Skeletal muscle cell (primary cell): ENCODE measurements at places on chromosomes 11 and 22.
A peak's percentile ranks its signal among the peaks of the same experiment; 100 is the strongest.

DNA sequence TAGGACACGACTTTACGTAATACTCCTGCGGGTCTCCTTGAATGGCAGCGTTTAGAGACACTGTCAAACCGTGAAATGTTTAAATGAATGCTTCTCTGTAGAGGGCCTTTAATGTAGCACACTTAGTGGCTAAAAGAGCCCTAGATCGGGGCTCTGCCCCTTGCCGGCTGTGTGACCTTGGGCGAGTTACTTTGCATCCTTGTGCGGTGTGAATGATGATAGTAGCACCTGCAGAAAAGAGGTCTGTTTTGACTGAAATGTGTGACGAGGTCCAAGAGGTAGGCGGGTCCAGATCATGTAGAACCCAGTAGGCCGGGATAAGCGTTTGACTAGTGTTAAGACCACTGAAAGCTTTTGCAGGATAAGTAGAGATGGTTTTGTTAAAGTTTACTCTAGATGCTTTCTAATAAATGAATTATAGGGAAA lies 866 bp downstream of the MED17 start:
- DNase-seq: no peak

GRCh38 chr11:76284161-76284560 lies 77.9 kb upstream of the WNT11 start:
- DNase-seq: no peak

DNA sequence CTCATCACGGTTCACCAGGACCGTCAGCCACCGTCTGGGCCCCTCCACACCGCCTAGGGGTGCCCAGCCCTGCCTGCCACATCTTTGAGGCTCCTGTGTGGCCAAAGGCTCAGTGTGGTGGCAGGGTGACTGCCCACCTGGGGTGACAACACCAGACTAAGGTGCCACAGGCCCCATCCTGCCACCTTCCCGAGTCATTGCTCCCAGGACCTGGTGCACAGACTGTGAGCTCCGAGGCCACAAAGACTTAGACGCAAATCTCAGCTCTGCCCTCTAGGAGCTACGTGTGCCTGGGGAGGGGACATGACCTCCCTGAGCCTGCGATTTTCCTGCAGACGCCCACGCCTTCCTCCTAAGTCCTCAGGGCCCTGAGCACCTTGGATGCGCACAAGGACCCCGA lies 36.5 kb downstream of the KIAA0930 start:
- no peak for DNase-seq

DNA sequence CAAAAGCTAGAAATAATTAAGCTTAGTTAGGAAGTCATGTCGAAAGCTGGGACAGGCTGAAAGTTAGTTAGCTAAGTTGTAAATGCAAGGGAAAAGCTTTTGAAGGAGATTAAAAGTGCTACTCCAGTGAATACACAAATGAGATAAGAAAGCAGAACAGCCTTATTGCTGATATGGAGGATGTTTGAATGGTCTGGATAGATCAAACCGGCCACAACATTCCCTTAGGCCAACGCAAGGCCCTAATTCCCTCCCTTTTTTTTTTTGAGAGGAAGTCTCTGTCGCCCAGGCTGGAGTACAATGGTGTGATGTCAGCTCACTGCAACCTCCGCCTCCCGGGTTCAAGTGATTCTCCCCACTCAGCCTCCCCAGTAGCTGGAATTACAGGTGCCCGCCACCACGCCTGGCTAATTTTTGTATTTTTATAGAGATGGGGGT lies 23.3 kb upstream of the WEE1 start:
- no peak for DNase-seq

GRCh38 chr11:34333787-34334186 lies 24.0 kb downstream of the ABTB2 start:
- DNase-seq: no peak

DNA sequence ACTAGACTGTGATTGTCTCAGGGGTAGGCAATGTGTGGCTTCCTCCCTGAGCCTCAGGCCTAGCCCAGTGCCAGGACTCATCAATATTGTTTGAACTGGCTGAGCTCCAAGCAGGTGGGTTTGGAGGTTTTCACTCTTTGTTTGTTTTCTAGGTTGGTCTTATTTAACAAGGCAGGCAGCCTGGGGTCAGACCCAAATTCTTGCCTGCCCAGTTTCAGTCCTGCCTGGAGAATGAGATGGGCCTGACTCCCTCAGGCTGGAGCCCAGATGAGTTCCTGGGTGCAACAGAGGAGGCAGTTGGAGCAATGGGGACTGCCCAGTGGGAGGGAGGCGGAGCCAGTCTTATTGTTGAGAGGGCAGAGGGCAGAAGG lies 28.3 kb upstream of the TP53I11 start:
- DNase-seq: no peak

DNA sequence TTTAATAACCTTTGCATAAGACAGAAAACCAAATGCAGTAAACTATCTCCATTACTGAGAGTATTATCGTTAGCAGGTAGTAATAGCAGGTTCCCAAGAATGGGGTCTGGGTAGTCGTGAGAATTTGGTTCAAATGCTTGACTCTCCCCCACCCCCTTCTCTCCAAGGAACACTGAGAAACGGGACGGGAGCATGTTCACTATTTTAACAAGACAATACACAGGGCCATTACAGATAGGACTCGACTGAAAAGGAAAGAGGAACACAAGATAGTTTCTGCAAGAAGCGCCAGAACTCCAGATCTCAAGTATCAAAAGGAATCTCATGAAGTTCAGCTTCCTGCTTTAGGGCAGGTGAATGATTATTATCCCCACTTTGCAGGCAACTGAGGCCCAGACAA lies 27.0 kb downstream of the KMT5B start:
- DNase-seq: no peak

DNA sequence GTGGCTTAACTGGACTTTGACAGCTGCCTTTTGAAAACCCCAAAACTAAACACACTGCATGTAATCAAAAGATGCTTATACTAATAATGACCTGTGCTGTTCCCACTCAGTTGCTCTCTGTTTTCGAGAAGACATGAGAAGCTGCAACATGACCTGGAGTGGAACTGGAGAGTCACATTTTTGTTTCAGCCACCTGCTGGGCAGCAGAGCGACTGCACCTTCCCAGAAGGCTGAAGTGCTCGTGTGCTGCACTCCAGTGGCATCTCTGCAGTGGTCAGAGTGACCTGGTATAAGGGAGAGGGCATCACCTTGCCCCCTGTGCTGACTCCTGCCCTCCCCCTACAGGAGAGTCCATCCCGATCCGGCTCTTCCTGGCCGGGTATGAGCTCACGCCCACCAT lies 8.6 kb downstream of the THYN1 start:
- DNase-seq: no peak

- no peak for DNase-seq
These were observed 8.2 kb downstream of the CBX7 start for GRCh38 chr22:39144101-39144767.

GRCh38 chr11:82059505-82059904 lies 674.2 kb downstream of the FAM181B start:
- DNase-seq: no peak

GRCh38 chr11:1570001-1570453 lies 2.0 kb downstream of the DUSP8 start:
- DNase-seq: no peak

- DNase-seq: no peak
These were observed 87.2 kb upstream of the PITPNB start for GRCh38 chr22:28006271-28006670.

- no peak for DNase-seq
These were observed 24.9 kb upstream of the WNT11 start for GRCh38 chr11:76231121-76231738.

GRCh38 chr22:42368379-42369249 lies 63.6 kb downstream of the NFAM1 start:
- DNase-seq: no peak

DNA sequence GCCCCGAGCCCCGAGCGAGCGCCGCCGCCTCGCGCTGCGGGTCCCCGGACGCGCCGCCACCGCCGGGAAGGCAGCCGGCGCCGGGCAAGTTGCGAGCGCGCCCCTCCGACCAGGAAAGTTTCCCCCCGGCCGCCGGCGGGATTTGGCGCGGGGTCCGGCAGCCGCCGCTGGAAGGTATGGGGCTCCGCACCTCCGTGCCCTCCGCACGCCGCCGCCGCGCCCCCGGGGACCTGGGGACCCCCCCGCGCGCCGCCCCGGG lies 281 bp downstream of the TSPAN18 start:
- DNase-seq: no peak

DNA sequence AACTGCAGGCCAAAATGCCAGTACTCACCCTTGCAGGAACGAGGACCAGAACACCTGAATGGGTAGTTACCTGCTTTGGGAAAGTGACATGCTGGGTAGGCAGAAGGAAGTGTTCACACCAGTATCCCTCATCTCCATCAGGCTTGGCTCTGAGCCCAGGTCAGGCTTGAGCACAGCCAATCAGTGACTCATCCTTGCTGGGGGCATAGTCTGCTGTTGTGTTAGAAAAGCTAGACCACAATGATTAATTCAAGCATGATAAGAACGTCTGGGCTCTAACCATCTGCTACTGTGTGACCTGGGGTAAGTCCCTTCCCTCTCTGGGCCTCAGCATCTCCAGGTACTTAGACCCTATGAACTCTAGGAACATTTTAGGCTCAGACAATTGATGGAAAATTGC lies 450.4 kb downstream of the MIAT start:
- DNase-seq: peak; percentile 82

DNA sequence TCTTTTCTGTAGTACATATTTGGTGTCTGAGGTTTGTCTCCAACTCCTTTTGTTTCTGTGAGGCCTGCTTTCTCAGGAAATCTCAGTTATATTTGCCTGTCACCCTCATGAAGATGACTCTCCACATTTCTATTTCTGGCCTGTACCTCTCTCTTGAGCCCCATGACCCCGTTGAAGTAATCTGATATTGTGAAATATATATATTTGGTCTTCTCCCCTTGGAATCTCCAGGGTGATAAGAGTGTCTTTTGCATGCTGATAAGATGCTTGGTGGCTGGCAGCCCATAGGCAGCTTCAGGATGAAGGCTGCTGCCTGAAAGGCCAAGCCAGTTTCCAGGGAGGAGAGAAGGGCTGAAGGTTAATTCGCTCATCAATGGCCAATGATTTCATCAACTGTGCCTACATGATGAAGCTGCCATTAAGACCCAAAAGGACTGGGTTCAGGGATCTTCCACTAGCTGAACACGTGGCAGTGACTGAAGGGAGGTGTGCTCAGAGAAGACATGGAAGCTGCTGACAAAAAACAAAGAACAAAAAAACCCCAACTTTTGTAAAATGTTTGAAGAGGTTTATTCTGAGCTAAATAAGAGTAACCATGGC lies 67.4 kb downstream of the MICAL2 start:
- no peak for DNase-seq

- DNase-seq: no peak
These were observed 125.1 kb downstream of the MED15 start for GRCh38 chr22:20632518-20632917.

GRCh38 chr11:9847636-9848035 lies 183.8 kb downstream of the SWAP70 start:
- peak; percentile 27 for DNase-seq

DNA sequence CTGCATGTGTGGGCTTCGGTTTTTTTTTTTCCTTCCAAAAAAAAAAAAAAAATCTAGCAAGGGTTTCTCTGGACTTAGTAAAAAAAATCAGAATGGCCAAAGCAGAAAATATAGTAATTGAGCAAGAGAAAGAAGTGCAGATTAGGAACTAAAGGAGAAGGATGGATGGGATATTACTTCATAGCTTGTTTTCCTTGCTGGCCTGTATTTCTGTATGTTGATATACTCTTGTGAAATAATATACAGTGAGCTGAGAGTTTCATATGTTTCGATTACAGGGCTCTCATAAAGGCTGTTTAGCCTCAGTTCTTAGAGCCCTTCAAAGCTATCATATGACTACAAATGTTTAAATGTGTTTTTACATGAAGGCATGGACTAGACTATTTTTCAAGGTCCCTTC lies 34.3 kb upstream of the NFRKB start:
- no peak for DNase-seq
